Osteoblast (primary cell): ENCODE measurements at places on chromosomes 13 and 19.

GRCh38 chr19:51079481-51080110 is 3.1 kb downstream of the KLK14 start:
- no peak overlapping the region for H3K27ac ChIP-seq
- H3K4me3 ChIP-seq = no peak overlapping the region
- no peaks in the 10 kb centered on the region for H3K27me3 ChIP-seq

- H3K4me3 ChIP-seq = no peak overlapping the region
- no peak for DNase-seq
- no peaks in the 10 kb centered on the region for H3K27me3 ChIP-seq
Observed at GRCh38 chr13:66530686-66531085, 699.5 kb downstream of the PCDH9 start.

DNA sequence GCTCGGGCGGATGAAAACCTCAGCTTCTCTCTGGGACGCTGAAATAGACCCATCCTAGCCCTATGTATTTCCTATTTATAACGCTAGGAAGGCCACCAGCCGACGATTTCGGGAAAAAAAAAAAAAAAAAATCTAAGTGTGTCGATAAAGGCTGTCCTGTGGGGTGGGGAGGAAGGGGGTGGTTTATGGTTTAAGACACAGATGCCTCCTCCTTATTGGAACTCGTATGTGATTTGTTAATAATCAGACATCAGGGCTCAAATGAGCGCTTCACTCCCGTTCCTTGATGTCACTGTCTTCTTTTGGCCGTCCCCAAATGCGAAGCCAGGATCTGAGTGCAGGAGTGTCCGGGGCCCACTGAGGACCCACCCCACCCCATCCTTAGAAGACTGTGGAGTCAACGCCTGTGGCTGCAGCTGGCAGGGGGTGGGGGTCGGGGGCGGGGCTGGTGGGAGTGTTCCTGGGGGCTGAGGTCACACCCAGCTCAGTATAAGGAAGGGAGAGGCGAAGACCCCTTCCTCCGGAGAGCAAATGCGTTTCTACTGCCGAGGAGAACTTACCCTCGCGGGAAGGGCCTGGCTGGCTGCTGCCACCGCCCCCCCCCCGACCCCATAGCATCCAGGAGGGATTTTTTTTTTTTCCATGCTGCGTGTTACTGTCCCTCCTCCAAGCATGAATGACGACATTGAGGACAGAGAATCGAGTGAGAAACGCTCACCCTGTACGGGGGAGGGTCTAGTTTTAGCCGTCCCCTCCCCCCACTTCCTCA is 971 bp downstream of the ATCAY start:
- peaks cover 21% of the 10 kb centered on the region for H3K27me3 ChIP-seq
- no peak overlapping the region for H3K27ac ChIP-seq
- no peaks in the 10 kb centered on the region for H3K36me3 ChIP-seq

GRCh38 chr13:41060724-41061074 is 610 bp upstream of the WBP4 start:
- H3K36me3 ChIP-seq = peaks cover 10% of the 10 kb centered on the region
- peaks cover 44% of the 10 kb centered on the region for H3K4me1 ChIP-seq
- peak overlapping the region; percentile 89 for H3K4me3 ChIP-seq
- peak; percentile 90 for DNase-seq
- peak overlapping the region; percentile 92 for H3K27ac ChIP-seq
- H3K27me3 ChIP-seq = no peaks in the 10 kb centered on the region

- H3K4me1 ChIP-seq = no peaks in the 10 kb centered on the region
- no peak overlapping the region for H3K4me3 ChIP-seq
- H3K27me3 ChIP-seq = no peaks in the 10 kb centered on the region
- H3K27ac ChIP-seq = no peak overlapping the region
- no peaks in the 10 kb centered on the region for H3K36me3 ChIP-seq
Observed at GRCh38 chr13:31930490-31930889, 101.1 kb upstream of the FRY start.

GRCh38 chr19:6002591-6002990 is 24.7 kb upstream of the RANBP3 start:
- DNase-seq = peak; percentile 21
- H3K27me3 ChIP-seq = no peaks in the 10 kb centered on the region
- no peaks in the 10 kb centered on the region for H3K36me3 ChIP-seq
- H3K4me3 ChIP-seq = no peak overlapping the region
- H3K27ac ChIP-seq = no peak overlapping the region
- no peaks in the 10 kb centered on the region for H3K4me1 ChIP-seq

GRCh38 chr13:76937281-76937820 is 11.0 kb upstream of the ACOD1 start:
- peak overlapping the region; percentile 80 for H3K27ac ChIP-seq
- DNase-seq = peak; percentile 85
- H3K4me3 ChIP-seq = peak overlapping the region; percentile 43
- peaks cover 30% of the 10 kb centered on the region for H3K4me1 ChIP-seq
- no peaks in the 10 kb centered on the region for H3K36me3 ChIP-seq

DNA sequence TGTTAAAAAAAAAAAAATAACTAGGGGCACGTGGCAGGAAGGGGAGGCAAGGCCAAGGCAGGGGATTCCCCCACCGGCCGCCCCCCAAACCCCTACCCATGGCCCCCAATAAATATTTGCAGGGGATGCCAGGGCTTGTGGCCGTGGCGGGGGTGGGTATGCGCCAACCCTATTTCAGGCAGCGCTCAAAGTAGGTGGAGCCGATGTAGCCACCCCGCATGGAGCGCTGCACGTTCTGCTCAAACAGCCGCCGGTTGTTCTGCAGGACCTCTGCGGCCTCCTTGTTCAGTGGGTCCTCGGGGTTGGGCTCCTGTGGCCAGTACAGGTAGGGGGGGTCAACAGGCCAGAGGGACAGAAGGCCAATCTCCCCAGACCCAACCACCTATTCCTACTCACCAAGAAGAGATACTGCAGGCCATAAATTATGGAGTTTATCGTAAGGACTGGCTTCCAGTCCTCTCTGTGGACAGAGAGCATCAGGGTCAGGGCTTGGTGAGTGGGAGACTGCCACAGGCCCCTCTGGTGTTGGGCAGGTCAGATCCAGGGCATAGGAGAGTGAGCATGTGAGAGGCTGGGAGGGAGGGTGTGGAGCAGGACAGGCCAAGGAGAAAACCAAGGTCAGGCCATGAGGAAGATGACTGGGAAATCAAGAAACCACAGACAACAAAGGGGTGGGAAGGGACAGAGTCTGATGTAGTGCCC is 1.2 kb upstream of the CHMP2A start:
- DNase-seq = peak; percentile 65
- H3K27me3 ChIP-seq = no peaks in the 10 kb centered on the region
- H3K4me3 ChIP-seq = peak overlapping the region; percentile 87

DNA sequence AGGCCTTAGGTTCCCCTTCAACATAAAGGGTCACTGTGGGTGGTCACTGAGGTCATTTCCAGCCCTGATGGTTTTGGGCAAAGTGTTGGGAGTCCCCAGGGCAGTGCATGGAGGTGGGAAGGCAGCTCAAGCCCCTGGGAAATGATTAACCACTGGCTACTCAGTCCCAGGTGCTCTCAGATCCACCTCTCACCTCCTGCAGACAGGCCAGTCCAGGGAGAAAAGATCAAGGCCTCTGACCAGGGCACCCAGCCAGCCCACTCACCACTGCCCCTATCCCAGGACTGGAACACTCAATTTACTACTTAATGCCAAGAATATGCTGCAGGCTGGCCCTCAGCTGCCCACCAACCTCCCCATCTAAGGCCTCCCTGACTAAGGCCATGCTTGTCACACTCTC is 1307.9 kb downstream of the UQCRFS1 start:
- H3K4me3 ChIP-seq = no peak overlapping the region
- H3K27me3 ChIP-seq = no peaks in the 10 kb centered on the region
- no peak for DNase-seq
- H3K27ac ChIP-seq = no peak overlapping the region

DNA sequence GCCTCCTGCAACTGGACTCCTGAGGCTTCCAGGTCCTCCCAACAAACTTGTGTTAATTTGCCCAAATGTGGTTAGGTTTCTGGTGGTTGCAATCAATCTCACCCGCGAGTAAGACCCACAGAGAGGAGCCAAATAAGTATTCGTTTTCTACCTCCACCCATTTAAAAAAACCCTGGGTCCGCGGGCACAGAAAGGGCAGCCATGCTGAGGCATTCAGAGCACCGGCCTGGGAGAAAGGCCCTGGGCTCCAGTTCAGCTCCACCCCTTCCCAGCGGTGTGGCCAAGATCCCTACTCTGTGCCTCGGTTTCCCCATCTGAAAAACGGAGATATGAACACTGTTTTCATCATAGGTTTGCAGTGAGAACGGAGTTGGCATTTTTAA is 56.9 kb downstream of the PEPD start:
- no peaks in the 10 kb centered on the region for H3K27me3 ChIP-seq
- H3K4me1 ChIP-seq = no peaks in the 10 kb centered on the region
- no peak overlapping the region for H3K27ac ChIP-seq
- H3K36me3 ChIP-seq = peaks cover 4% of the 10 kb centered on the region

DNA sequence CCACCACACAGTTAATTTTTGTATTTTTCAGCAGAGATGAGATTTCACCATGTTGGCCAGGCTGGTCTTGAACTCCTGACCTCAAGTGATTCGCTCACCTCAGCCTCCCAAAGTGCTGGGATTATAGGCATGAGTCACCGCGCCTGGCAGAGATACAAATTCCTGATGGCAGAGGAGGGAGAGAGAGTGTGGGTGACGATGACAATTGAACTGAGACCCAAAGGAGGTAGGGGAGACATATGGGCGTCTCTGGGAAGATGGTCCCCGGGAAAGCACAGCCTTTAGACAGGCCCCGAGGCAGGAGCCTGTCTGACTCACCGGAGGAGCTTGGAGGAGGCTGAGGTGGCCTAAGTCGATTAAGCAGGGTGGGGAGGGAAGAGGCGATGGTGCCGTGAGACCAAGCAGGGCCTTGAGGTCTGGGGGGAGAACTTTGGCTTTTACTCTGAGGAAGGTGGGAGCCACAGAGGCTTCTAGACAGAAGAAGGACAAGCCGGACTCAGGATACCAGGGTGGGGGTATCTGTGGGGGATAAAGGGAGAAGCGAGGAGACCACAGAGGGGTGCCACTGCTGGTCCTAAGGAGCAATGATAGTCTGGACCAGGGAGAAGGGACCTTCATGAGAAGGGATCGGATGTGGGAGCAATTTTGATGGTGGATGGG is 38.2 kb downstream of the ARRDC2 start:
- no peak overlapping the region for H3K4me3 ChIP-seq
- no peaks in the 10 kb centered on the region for H3K36me3 ChIP-seq
- DNase-seq = peak; percentile 87
- no peaks in the 10 kb centered on the region for H3K27me3 ChIP-seq

DNA sequence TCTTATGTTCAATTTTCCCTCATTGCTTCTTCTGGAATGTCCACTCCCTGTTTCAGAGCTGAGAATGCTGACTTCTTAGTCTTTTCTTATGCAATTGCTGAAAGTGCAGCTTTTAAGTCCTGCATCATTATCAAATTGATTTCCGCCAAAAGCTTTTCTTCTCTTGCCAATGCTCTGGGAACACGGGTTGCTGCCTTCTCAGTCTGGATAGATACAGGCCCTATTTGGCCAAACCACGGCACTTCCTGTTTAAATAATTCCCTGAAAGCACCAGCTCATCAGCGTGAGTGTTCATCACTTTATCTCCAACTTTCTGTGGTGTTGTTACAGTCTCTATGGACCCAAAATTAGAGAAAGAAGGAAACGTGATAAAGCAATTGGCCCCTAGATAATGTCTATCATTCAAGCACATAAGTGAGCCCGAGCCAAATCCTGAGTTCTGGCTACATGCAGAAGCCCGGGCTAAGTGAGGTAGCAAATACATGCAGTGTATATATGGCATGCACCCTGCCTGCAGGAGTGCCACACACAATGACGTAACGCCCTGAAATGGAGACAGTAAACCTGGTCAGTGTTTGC is 85.7 kb downstream of the CYSLTR2 start:
- H3K27ac ChIP-seq = no peak overlapping the region
- peaks cover 9% of the 10 kb centered on the region for H3K27me3 ChIP-seq

DNA sequence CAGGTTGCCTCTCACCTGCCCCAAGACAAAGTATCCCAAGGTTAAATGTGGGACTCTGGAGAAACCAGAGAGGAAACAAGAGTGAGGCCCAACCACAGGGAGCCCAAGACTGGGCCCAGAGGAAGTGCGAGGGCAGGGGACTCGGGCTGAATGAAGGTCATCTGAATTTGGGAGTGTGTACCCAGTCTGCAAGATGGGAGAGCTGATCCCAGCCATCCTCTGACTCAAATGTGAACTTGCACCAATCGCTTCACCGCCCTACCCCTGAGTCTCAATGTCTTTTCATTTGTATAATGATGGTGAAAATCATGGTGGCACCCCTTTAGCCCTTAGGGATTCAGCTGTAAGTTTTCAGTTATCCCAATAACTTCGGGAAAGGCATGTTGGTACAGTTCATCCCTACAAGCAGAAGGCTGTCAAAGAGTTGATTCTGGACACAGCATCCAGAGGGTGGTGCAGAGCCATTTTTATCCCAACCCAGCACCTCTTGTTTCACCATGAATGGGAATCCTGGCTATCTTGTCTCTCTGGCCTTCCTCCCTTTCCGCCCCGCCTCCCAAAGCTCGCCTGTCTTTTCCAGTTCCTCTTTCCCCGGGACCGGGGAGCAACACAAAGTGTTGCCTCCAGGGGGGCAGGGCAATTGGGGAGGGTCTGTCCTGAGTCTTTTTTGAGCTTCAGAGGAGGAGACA is 123.4 kb downstream of the NUFIP1 start:
- no peaks in the 10 kb centered on the region for H3K4me1 ChIP-seq
- H3K27ac ChIP-seq = no peak overlapping the region
- no peaks in the 10 kb centered on the region for H3K27me3 ChIP-seq

DNA sequence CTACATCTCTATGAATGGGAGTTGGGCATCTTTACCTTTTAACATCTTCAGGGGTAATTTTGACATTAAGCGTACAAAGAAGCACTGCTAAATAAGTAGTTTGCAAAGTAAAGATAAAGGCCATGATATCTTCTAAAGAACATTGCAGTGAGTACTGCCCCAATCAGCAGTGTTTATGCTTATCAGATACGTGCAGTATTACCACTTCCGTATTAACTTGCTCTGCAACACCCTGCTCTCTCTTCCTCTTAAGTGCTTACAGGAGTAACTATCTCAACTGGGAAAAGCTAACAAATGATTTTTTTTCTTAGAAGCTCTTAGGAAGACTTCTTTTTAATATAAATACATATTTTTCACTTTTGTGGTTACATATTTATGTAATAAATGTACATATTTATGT is 793.7 kb upstream of the SLC10A2 start:
- H3K27me3 ChIP-seq = no peaks in the 10 kb centered on the region
- no peak overlapping the region for H3K27ac ChIP-seq
- H3K4me3 ChIP-seq = no peak overlapping the region
- no peak for DNase-seq
- no peaks in the 10 kb centered on the region for H3K4me1 ChIP-seq

DNA sequence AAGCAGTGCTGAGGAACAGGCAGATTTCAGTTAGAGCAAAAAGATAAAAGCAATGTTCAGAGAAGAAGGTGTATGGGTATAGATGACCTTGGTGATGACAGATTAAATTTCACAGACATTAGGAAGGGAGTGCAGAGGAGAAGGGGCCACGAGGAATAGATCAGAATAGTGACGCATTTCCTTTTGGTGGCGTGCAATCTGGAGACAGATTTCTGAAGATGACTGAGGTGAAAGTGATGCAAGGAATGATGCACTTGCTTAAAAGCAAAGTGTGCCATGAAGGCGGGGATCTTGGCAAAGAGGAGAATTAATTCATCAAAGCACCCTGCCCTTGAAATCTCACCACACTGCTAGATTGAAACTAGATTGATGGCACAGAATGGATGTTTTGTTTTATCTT is 202.4 kb downstream of the ITGBL1 start:
- peaks cover 4% of the 10 kb centered on the region for H3K36me3 ChIP-seq
- H3K4me3 ChIP-seq = no peak overlapping the region
- DNase-seq = no peak
- no peaks in the 10 kb centered on the region for H3K27me3 ChIP-seq
- peak overlapping the region; percentile 53 for H3K27ac ChIP-seq
